Activated naive CD8-positive, alpha-beta T cell treated with anti-CD3 and anti-CD28 coated beads, Interleukin-2, amount 50 U/mL, for 16 hours (primary cell): ENCODE measurements at places on chromosomes 6 and 20.

- no peak for DNase-seq
Observed at GRCh38 chr20:32296412-32296811, 19.0 kb downstream of the KIF3B start.

GRCh38 chr20:11850901-11851300 is 66.8 kb upstream of the BTBD3 start:
- no peak for DNase-seq

- DNase-seq = no peak
Observed at GRCh38 chr6:164532198-164533044, 777.0 kb downstream of the C6orf118 start.

GRCh38 chr20:25546048-25546447 is 39.3 kb downstream of the NINL start:
- no peak for DNase-seq

- no peak for DNase-seq
Observed at GRCh38 chr20:37565134-37565811, 37.6 kb upstream of the BLCAP start.
